ENCODE measurements at places on chromosomes 5 and 9. TPM values are rescaled to one million over a fixed set of nuclear protein-coding genes. Genes with fewer than 3 reads are reported as not detected.

DNA sequence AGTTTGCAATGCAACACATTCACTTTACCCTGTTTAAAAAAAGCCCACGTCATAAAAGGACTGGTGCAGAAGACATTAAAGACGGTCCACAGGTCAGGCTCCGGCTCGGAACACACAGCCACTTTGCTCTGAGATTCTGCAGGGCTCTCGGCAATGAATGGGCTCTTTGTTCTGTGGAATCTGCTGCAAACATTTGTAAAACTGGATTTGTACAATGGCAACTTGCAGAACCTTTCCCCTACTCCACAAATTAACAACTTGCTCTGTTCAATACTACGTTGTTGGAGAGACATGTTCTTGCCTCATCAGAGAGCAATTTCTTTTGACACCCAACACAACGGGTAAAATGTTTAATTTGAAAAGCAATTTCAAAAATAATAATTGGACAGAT is 13.0 kb upstream of the NR5A1 start:
- no peak for DNase-seq

DNA sequence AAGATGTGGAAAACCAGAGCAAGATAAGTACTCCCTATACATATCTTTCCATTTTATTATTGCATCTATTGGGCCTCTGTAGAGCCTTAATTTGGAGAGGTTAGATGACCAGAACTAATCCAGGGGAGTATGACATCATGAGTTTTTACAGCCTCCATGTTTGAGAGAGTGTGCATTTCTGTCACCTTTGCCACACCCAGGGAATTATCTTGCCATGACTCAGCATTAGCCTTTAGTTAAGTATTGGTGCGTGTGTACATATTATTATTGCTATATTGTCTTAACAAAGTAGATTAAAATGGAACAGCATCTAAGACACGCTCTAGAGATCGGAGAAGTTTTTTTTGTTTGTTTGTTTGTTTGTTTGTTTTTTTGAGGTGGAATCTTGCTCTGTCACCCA is 27.6 kb downstream of the DIMT1 start:
- DNase-seq, result peak; percentile 19

GRCh38 chr5:96658272-96658671 is 3.9 kb upstream of the CAST start:
- DNase-seq, result peak; percentile 60

DNA sequence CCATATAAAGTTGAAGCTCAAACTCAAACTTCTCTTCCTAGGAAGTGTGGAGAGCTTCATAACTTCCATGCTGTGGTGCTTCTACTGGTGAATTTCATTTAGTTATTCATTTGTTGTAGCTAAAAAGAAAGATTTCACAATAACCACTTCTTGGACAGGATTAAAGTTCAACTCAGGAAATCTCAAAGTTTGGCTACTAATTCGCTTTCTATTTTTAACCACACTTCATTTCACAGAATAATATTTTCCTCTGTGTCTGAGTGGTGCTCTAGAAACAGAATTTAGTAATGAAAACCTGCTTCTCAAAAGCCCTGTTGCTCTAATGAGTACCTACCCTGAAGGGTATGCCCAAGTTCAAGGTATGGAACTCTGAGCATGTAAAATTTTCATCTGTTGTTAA is 73.9 kb downstream of the ACTBL2 start:
- peak; percentile 58 for DNase-seq

Gene IL4
- not detected for total RNA-seq

DNA sequence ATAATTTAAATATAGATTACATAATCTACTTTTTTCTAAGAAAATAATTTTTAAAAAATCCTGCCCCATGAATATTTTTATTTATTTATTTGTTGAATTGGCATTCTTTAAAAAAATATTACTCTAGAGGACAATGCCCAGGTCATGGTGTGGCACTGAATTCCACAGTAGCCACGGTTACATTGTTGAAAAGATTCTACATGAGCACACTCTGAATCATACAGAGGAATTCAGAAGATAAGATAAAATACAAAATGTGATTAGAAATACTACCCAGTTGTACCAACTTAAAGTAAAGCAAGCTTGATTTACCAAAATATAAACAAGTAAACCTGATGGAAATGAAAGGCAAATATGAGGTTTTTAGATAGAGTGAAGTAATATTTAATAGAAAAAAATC is 183.7 kb downstream of the HCN1 start:
- no peak for DNase-seq

Gene C5orf46
- total RNA-seq, result 32.3 TPM

DNA sequence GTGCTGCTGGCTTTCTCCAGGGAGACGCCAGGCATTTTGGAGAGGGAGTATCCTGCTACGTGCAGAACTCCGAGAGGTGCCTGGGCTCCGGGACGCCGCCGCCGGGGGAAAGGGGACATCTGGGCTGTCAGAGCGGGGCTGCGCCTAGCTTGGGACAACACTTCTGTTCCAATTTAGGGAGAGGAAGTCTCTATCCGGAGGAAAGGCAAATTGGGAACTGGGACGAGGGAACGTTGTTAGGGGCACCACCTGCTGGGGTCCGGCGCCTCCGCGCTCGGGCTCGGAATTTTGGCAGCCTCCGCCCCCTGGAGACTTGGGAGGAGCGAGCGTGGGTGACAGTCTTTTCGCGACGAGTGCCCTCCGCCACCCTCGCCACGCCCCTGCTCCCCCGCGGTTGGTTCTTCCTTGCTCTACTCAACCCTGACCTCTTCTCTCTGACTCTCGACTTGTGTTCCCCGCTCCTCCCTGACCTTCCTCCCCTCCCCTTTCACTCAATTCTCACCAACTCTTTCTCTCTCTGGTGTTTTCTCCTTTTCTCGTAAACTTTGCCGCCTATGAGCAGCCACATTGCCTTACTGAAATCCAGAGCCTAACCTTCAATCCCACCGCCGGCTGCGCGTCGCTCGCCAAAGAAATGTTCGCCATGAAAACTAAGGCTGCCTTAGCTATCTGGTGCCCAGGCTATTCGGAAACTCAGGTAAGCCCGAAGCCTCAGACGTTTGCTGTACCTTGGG is 1.6 kb downstream of the TSLP start:
- peak; percentile 14 for DNase-seq

Gene SPATA31A3
- total RNA-seq, result not detected

Gene WWC1
- 48.6 TPM for total RNA-seq

DNA sequence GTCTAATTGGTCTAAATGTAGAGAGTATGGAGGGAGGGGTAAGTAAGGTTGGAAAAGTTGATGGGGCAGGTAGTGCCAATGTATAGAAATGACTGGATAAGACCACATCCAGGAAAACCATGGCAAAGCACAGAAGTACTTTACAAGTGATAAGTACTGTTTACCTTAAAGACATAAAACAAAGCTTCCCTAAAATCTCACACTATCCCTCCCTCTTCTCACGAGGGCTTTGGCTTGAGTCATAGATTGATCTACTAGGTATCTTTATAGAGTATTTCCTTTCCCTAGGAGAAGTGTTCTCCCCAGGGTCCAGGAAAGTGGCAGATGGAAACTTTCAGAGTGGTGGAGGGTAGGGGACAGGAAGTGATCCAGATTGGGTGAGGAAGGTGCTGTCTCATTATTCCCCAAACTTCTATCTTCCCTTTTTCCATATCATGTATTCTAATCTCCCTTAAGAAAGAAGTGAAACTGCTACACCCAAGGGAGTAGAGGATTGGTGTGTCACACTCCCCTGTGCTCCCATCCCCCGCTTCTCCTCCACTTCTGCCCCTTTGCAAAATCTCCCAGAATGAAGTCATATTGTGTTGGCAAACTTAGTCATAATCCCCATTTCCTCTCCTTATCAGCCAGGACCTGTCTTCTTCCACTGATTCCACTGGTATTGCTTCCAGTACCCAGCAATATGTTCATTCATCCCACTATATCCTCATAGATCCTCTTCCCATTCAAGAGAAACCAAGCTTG is 14.6 kb downstream of the IL33 start:
- no peak for DNase-seq

Gene STK32A
- total RNA-seq, result 0.25 TPM

DNA sequence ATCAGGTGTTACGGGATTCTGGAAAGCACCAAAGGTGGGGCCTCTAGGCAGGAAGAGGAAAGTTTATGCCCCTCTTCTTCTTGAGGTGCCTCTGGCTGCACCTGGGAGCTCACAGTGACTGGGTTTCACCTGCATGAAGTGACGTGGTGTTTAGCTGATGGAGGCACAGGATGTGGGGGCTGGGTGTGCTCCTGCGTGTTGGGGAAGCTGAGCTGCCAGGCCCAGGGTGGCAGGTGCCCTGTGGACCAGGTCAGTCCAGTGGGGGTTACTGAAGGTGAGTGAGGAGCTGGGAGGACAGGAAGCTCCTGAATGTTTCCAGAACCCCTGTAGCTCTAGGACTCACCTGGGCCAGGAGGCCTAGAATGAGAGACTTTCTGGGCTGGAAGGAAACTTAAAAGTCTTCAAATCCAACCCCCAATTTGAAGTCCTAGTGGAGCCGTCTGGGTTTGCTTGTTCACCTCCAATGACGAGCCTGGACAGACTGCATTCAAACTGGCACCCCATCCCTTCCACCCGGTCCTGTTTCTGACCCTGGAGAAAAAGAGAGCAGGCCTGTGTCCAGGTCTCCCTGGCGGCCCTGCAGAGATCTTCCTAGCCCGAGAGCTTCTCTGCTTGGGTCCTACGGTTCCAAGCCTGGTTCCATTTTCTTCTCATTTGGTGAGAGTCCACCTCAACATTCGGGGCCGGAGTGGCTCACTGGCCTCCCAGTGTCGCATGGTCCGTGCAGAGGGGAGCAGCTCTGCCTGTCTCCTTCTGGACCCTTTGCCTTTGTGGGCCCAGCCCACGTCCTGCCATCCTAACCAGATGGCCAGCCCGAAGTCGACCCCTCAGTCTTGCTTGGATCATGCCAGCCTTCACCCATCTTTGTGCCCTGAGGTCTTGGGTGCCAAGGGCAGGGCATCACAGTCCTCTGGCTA is 22.3 kb downstream of the TRAF1 start:
- DNase-seq, result no peak

GRCh38 chr5:72248410-72248981 is 71.5 kb downstream of the MRPS27 start:
- peak; percentile 86 for DNase-seq

Gene LECT2
- total RNA-seq, result not detected

GRCh38 chr5:39599721-39600431 is 175.1 kb upstream of the DAB2 start:
- DNase-seq, result peak; percentile 20

- no peak for DNase-seq
Observed at GRCh38 chr9:104923740-104924139, 4.2 kb downstream of the ABCA1 start.

GRCh38 chr5:149550594-149551226 is 529 bp downstream of the CSNK1A1 start:
- DNase-seq, result no peak

DNA sequence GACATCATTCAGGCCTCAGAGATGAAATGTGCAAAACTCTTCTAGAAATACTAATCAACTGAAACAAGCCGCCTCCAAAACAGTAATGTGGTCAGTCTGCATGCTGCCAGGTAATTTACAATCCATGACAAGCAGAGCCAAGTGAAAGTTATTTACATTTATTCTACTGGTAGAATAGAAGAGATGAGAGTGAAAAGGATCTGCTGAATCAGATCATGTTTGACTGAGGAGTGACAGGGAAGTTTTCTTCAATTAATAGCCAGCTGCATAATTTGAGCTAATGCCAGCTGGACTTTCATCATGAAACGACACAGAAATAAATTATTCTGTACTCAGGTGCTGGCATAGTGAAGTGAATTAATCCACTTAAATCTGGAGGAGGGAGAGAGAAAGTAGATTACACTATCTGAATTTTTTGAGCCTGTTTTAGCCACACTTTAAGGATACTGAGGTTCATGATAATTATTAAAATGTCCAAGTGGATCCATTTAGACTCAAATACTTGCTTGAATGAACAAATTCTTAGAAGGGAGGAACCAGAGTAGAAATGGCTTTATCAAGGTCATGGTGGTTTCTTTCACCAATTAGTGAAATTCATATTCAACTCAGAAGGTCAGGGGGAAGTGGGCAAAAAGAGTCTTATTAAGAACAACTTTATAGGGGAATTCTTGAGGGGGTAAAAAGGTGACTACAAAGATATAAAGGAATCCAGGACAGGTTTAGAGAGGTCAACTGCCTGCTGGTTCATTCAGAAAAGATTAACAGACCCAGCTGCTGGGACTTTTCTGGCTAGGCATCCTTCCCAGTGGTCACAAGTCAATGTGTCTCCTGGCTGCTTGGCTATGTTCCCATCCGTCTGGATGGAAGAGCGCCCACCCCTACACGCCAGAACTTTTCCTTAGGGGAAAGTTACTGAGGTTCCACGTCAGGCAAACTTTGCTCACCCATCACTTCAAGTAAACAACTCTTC is 350.4 kb downstream of the PDE4D start:
- DNase-seq, result peak; percentile 90

DNA sequence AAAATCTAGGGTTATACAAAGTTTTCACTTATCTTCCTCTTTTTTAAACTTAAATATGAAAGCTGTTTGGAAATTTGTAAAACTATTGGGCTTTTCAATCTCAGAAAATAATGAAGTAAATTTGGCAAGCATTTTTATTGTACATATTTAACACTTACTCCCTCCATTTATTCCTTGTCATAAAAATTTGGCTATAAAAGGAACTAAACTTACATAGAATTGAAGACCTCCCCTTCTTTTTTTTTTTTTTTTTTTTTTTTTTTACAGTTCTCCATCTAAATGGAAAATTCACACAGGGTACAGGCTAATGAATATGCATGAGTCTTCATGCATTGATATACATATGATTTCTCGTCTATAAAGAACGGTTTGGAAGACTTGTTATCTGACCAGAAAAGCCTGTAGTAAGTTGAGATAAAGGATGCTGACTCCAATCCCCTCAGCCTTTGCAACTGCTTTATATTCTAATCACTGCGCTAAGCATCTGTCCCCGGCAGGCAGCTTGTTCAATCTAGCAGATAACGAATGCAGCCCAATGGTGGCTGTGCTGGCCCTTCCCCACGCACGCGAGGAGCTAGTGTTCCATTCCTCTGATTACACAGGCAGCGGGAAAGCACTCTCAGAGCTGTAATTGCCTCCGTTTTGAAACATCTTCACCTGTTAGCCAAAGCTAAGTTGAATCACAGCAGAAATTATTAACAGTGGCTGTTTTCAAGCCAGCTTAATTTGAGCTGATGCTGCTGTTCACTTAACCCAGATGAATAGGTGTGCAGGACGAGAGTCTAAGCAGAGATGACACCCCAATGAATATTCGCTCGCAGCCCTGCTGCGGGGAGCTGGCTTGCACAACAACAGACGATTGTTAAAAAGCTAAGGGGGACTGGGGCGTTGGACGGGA is 453.8 kb upstream of the ZNF608 start:
- DNase-seq, result peak; percentile 18

Gene ACTBL2
- 11.6 TPM for total RNA-seq

Gene ZMYND19
- total RNA-seq, result 31.1 TPM

GRCh38 chr9:137457406-137458193 is 1.5 kb downstream of the NSMF start:
- DNase-seq, result no peak

GRCh38 chr5:103232393-103232999 is 26.1 kb upstream of the MACIR start:
- peak; percentile 21 for DNase-seq

- DNase-seq, result no peak
Observed at GRCh38 chr5:125612776-125613175, 810.4 kb upstream of the GRAMD2B start.

GRCh38 chr5:10077791-10078545 is 171.7 kb downstream of the ATPSCKMT start:
- peak; percentile 22 for DNase-seq

Gene GBGT1
- 8.5 TPM for total RNA-seq

- DNase-seq, result no peak
Observed at GRCh38 chr9:109426626-109427402, 71.3 kb downstream of the PTPN3 start.

- DNase-seq, result no peak
Observed at GRCh38 chr5:106587-106986, 14.6 kb downstream of the PLEKHG4B start.

Gene RAI14
- total RNA-seq, result 307 TPM

- no peak for DNase-seq
Observed at GRCh38 chr9:138025908-138026307, 148.3 kb downstream of the CACNA1B start.

Gene GPR150
- total RNA-seq, result not detected

Measured in astrocyte (in vitro differentiated cells and primary cell).